PC-9 (cell line): ENCODE measurements at places on chromosomes 5 and 9.

DNA sequence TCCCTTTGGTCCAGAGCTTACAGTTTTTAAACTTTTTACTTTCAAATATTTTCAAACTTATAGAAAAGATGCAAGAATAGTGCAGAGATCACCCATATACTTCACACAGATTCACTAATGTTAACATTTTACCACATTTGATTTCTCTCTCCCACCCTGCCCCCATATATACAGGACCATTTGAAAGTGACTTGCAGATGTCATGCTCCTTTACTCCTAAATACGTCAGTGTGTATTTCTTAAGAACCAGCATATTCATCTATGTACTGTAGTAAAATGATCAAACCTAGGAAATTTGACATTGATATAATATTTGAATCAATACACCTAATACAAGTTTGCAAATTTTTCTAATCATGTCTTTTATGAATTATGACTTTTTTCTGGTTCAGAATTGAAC, 100.4 kb upstream of the CHD1 start:
- DNase-seq, result no peak

DNA sequence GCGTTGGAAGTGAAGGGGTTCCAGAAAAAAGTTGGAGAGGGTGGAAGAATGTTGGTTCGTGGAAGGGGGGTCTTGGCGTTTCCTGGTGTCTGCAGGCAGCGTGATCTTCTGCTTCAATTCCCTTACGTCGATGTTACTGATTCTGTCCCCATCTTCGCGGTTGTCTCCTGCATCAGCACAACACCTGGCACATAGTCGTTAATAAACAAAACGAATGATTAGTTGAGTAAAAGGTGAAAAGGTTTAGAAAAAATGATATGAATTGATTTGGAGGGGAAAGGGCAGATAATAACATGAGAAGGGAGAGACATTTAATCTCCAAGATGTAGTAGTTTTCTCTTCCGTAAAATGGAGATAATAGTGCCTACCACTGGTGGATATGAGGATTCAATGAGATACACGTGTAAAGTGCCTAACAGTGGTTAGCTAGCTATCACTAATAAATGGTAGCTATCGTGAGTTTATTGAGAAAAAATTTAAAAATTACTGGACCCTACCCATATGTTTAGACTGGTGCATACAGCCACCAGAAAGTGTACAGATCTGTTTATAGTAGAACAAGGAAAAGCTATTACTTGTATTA, 556 bp downstream of the MTREX start:
- no peak for DNase-seq

DNA sequence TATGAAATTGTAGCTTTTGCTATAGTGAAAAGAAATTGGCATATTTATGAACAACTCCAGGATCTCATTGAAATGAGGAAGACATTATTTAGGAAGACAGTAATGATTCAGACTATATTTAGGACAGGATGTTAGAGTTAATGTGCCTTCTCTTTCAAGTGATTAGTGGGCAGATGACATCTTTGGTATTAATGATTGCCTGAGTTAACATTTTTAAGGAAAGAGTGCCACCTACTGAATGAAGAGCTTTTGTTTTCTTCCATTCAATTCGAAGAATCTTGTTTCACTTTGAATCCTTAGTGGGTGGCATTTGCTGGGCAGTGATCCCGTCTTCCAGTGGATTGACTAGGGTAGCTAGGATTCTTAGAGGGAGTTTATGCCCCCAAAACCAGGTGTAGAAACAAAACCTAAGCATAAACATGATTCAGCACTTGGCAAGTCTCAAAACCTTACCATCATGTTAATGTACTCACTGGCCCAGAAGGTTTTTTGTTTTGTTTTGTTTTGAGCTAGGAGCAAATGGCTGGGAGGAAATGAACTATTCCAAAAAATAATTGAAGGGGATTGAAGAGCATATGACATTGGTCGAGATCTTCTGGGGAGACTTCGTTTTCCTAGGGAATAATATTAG, 23.2 kb downstream of the MAP3K1 start:
- peak; percentile 58 for DNase-seq

DNA sequence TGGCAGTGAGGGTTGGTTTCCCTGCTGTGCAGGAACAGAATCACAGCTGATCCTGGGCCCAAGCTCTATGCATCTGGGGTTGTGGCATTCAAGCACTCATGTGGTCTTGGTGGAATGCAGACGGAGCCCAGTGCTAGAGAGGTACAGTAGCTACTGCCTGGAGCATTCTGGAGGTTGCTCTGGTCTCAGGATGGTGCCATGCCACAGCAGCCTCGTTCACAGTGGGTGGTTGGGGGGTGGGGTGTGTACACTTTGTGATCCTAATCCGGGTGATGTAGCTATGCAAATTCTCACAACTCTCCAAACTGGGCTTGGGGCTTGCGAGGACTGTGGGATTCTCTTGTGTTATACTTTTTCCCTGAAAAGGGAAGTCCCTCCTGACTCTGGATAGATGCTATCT, 45.2 kb downstream of the FGD3 start:
- DNase-seq, result no peak

- no peak for DNase-seq
Observed at GRCh38 chr9:136366826-136367225, 3.3 kb upstream of the DNLZ start.

DNA sequence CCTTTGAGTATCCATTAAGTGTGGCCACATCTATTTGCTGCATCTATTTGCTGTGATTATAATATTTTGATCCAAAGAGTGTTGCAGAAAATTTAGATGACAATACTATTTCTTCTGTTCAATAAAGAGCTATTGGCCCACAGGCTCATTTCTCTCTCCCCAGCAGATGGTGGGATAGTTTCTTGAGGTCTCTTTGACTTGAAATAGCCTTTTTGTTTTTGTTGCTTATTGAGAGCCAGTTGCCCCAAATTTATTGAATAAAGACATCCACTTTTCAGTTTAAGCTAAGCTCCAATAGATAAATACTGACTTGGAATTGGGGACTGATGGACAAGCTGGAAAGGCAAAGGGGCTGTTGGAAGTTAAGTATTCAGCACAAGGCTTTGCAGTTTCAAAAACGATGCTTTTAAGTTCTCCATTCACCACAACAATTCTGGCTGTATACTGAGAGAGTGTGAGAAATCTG, 290.1 kb upstream of the MPDZ start:
- DNase-seq, result no peak

- no peak for DNase-seq
Observed at GRCh38 chr5:57157131-57157530, 16.7 kb upstream of the GPBP1 start.

- peak; percentile 50 for DNase-seq
Observed at GRCh38 chr5:138282920-138283742, 8.7 kb upstream of the GFRA3 start.

DNA sequence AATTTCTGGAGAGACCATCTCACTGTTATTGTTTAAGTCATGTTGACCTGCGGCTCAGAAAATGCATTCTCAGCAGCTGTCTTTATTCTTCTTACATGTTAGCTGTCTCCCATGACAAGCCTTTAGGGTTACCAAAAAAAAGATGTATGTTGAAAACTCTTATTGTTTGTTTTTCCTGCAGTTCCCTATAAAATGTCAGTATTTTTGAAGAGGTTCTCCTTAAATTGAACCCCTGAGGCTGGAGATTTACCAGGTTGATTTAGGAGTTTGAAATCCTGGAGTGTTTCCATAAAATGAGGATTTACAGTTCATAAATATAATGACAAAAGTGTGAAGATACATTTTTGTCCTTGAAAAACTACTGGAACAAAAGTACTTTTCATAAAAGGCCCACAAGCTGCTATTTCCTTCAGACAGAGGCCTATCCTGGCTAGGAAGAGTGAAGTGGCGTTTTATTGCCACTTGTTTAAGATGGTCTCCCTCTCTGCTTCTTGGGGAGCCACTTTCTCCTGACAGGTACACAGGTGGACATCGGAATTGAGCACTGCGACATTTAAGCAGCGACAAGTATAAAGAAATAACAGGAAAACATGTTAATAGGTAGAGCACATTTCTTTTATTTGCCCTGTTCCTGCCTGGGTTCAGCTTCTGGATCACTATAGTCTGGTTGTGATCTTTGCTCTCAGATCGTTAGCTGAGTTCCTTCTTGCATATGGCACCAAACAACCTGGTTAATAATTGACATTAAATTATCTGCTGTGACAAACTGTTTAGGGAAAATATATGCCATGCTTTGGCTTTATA, 344.8 kb upstream of the RPS23 start:
- DNase-seq, result no peak

DNA sequence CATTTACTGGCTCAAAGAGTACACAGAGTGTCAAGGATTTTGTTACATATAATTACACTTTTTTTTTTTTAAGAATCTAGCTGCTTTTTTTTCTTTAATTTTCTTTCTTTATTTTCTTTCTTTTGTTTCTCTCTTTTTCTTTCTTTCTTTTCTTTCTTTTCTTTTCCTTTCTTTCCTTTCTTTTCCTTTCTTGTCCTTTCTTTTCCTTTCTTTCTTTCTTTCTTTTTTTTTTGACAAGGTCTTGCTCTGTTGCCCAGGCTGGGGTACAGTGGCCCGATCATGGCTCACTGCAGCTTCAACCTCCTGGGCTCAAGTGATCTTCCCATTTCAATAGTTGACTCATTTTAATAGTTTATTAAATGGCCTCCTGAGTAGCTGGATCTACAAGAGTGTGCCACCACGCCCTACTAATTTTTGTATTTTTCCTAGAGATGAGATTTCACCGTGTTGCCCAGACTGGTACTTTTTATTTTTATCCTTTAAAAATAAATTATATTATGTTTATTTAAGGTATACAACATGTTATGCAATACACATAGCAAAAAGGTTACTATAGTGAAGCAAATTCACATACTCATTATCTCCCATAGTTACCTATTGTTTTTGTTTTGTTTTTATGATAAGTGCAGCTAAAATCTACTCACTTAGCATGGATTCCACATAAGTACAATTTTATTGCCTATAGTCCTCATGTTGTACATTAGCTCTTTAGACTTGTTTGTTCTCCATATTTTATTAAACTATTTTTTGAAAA, 381.5 kb upstream of the KLF4 start:
- DNase-seq, result no peak

- no peak for DNase-seq
Observed at GRCh38 chr5:179316982-179317381, 28.3 kb downstream of the ADAMTS2 start.

DNA sequence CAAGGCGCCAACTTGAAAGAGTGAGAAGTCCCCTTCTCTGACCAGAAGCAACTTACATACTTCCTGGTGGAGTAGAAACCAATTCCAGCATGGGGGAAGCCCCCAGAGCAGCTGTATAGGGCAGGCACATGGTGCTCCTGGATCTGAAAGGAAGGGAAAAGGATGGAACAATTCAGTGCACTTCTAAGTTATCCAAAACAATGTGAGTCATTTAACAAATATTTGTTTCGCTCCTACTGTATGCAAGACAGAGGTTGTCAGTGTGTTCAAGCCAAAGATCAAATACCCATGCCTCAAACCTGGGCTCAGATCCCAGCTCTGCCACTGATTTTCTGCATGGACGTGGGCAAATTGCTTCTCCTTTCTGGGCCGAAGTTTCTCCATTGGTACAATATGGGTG, 67.1 kb downstream of the LHX2 start:
- peak; percentile 35 for DNase-seq

DNA sequence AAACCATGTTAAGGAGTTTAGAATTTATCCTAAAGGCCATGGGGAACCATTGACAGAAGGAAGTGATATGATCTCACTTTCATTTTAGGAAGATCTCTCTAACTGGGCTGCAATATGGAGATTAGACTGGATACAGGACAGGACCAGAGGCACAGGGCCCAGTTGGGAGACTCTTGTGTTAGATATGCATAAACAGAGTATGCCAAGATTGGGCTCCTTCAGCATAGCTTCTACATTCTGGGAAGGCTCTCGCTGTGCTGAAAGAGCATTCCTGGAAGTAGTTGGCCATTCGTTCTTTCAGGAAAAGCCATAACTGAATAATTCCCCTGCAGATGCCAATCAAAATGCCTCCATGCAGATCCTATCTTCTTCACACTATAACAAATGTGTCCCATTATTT, 204.5 kb downstream of the CWC27 start:
- DNase-seq, result no peak

- DNase-seq, result no peak
Observed at GRCh38 chr9:81543695-81544094, 145.7 kb downstream of the TLE1 start.

DNA sequence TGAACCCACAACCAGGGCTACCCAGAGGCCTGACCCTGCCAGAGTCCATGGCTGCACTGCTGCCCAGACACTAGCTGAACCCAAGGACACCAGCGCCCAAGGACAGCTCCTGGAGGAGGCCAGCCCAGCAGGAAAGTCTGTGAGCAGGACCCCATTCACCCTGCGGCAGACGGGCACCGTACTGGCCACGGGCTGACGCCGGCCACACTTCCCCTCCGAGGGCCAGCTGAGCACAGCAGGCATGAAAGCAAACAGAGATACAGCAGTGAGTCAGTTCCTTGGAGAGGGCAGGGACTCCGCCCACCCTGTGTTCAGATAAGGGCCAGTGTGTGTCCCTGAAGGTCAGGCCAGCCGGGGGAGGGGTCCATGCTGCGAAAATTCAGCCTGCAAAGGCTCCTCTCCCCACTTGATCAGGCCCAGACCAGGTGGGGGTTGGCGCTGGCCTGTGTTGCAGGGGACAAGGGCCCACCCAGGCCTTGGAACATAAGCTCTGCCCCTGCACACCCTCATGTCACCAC, 3.2 kb downstream of the RNF208 start:
- peak; percentile 80 for DNase-seq

DNA sequence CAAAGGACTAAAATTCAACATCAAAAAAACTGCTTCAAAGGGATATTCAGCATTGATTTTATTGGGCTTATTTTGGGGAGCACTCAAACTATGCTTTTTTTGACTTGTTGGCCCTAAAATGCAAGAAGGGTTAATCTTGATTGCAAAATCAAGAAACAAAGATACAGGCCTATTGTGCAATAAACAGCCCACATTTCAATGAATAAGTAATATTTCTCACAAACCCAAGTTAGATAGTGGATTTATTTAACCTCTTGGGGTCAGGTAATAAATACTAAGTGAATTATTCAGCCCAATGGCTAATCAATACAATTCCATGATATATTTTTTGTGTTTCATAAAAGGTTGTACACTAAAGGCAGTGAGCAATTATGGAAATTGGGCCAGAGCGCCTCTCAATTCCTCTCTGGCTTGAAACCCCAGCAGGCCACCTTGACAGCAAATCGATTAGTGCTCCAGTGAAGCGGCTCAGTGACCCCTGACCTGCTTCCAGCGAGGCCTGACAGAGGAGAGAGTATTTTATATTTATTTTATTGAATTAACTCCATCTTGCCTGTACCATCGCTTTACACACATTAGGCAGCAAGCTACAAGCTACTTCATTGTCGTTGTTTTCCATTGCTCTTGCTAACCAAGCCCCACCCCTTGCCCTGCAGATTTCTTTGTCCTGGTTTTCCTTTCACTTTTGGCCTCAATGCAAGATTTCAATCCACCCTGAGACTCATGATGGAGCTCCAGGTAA, 65.5 kb downstream of the EBF1 start:
- no peak for DNase-seq

GRCh38 chr5:125463466-125464092, 717.1 kb upstream of the ZNF608 start:
- DNase-seq, result no peak

DNA sequence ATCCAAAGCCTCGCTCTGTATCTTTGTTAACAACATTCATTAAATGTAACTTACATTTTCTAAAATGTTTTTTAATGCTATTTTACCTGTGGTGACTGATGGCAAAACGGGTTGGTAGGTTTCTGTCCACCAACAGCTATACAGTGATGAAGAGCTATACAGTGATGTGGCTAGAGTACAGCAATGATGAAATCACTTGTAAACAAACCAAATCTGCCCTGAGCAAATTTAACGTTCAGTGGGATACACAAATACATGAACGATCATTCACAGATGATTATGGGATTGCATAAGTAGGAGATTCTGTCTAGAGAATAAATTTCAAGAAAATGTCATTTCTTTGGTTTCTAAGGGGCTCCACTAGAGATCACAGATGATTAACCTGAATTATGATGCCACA, 132.7 kb downstream of the MPDZ start:
- no peak for DNase-seq
